ENCODE measurements at places on chromosomes 1 and 21.
A peak's percentile ranks its signal among the peaks of the same experiment; 100 is the strongest.

DNA sequence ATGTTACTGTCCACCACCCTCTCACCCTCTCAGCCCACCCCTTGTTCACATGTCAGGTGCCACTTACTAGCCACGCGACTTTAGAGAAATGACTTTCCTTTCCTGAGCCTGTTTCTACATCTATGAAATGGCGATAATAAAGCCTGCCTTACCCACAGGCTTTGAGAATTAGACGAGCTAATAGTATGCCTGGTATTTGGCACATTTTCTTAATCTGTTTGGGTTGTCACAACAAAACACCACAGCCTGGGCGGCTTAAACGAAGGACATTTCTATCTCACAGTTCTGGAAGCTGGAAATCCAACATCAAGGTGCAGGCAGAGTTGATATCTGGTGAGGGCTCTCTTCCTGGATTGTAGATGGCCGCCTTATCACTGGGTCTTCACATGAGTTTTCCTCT, 273.9 kb upstream of the FMN2 start:
- DNase-seq: peak; percentile 68

DNA sequence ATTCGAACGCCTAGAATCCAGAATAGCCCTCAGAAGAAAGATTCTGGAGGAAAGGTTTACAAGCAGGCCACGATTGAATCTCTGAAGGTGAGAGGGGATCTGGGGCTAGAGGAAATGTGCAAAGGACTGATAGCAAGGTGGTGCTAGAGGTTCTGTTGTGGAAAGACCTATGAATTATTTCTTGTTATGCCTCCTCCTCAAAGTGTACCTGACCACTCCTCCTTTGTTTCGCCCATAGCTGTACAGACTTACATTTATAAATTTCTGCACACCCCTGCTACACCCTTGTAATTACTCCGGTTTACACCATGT, 986 bp downstream of the TCEANC2 start:
- DNase-seq: no peak

DNA sequence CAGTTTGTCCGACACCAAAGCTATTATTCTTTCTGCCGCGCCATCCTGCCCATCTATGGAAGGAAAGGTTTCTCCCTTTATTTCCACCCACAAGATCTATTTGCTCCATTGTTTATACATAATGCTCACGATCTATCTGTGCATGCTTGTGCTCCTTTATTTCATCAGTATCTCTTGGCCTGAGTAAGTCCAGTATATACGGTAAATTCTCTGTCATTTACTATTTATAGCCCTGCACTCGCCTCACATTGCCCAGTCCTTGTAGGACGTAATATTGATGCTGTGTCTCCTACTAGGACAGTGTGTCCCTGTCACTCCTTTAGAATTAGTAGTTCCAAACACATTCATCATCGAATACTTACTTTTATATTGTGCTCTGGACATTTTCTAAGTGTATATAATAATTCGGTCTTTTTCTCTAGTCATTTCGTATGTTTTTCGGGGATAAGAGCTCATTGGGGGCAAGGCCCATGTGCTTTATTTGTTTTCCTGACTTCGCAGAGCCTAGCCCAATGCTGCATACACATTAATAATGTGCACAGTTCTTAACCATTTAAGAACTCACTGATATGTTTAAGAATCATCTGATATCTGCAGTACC, 3.1 kb upstream of the NID1 start:
- no peak for DNase-seq

DNA sequence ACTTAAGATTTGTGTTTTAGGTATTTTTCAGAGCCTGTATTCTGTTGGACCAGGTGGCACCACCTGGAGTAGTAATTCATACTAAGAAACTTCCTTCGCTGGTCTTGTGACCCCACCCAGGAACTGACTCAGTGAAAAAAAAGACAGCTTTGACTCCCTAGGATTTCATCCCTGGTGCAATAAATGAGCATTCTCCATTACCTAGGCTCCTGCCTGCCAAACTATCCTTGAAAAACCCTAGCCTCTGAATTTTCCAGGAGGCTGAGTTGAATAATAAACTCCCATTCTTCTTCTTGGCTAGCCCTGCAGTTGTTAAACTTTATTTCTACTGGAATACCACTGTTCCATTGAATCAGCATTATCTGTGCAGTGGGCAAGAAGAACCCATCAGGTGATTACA, 10.6 kb upstream of the RGS18 start:
- no peak for DNase-seq

DNA sequence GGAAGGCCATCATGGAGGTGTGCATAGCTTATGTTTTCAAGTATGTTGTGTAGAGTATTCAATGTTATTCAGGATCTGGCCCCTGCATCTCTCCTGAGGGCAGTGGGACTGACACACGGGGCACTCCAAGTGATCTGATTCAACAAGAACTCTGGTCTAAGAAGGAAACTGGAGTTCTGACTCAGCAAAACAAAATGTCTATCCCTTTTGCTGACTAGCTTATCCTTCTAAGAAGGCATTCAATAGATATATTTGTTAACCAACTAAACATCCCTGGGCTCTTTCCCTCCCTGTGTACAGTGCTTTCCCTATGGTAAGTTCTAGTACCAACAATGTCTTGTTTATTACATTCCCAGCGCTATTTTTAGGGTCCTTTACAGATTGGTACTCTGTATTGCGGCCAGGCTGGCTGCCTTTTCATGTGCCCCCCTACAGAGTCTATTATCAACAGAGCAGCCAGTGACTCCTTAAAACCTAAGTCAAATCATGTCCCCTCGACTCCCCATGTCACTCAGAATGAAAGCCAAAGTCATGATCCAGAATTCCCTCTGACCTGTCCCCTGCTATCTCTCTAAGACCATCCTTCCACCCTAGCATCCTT, 304.9 kb downstream of the KCNH1 start:
- DNase-seq: peak; percentile 2

GRCh38 chr1:61519631-61520030, 205.3 kb downstream of the TM2D1 start:
- DNase-seq: no peak

DNA sequence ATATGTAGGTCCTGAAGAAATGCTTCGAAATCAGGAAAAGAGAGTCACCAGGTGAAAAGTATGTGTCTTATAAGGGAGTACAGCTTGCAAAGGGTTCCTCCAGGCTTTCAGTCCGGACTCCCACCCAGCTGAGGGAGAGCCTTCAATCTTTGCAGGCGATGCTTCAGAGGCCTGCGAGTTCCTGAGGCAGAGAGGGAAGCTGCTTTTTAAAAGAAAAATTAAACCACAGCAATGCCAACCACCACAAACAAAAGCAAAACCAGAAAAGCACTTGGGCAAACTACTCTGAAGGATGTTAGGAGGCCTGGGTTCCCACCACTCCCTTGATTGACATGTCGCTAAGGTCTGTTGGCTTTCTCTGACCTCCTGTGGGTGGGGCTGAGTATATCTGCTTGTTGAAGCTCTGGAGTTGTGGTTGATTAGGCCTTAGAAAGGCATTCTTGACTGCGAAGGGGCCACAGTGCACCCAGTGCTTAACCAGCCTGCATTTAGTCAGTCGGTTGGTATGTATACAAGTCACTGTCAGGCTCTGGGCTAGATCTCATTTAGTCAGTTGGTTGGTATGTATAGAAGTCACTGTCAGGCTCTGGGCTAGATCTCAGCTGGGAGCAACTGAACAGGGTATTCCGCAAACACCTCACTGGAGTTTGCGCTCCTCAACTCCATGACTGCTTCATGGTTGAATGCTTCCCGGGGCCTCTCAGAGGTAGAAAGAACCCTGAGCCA, 1.2 kb downstream of the NIPAL3 start:
- DNase-seq: peak; percentile 68

DNA sequence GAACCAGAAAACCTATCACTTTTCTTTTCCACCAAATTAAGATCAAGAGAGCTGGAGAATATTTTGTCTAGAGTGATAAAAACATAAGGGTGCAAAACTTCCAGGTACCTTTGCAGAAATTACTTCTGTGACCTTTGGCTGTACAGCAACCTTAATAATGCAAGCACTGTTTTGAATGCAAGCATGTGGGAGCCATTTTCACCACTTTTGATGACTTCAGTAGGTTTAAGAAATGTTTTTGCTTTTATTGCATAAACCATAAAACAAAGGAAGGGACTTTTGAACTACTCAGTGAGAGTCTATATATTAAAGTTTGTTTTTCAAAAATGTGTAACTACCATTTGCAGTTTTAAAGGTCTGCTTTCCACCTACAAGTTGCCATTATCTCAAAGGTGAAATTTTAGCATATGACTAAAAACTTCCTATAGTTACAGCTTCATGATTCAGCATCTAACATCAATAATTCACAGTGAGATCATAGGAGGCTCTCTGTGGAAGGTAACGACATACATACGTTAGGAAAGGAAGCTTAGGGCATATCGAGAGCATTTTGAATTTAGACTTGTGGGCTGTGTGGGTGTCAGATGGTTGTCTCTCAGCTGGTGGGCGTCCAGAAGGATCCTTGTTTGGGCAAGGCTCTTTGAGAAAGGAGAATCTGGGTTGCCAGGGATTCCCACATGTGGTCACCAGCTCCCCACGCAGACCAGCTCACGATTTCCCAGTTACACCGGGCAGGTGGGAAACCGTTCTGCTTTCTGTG, 1.1 kb upstream of the GADD45A start:
- no peak for DNase-seq

GRCh38 chr1:110928904-110929303, 34.8 kb downstream of the LRIF1 start:
- DNase-seq: no peak

- DNase-seq: no peak
Observed at GRCh38 chr21:38123626-38124025, 133.2 kb upstream of the KCNJ15 start.

GRCh38 chr1:156746406-156746727, 5.1 kb downstream of the HDGF start:
- DNase-seq: no peak

DNA sequence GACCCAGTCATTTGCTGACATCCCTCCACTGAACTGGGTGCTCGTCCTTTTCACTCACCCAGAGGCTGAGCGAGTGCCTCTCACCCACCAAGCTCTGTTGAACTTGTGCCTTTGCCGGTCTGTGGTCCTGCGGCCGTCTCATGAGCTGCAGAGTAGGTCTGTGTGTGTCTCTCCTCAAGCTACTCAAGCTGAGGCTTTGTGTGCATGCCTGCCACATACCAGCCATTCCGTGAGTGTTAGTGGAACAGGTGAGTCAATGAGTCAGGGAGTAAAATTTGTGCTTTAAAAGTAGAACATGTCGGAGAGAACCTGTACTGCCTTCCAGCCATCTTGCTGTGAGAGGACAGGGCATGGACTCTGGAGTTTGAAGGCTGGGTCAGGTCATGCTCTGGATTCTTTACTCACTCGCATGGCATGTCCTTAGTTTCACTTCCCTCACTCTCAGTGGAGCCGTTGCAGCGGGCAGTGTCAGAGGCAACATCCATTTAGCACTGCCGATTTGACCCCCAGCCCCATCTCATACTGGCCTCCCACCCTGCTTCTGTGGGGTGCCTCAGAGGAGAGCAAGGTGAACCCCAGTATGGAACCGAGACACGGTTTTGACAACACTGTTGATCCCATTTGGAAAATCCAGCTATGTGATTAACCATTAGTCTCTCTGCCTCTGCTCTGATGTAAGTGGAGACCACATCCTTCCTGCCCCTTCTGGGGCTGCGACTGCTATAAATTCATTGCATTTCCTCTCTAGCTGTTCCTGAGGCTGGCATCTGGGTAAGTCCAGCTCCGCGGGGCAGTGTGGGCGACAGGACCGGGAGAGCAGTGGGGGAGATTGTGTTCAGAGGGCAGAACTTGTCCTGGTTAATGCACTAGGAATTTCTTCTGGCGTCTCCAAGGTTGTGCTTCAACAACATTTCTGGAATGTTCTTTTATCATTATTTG, at the start of gene NLRP3:
Gene NLRP3, plus strand, starts transcription at position 751 of the 939 bp plus-strand sequence. CDS start 2,628 bp downstream, outside the sequence.
- DNase-seq: no peak

DNA sequence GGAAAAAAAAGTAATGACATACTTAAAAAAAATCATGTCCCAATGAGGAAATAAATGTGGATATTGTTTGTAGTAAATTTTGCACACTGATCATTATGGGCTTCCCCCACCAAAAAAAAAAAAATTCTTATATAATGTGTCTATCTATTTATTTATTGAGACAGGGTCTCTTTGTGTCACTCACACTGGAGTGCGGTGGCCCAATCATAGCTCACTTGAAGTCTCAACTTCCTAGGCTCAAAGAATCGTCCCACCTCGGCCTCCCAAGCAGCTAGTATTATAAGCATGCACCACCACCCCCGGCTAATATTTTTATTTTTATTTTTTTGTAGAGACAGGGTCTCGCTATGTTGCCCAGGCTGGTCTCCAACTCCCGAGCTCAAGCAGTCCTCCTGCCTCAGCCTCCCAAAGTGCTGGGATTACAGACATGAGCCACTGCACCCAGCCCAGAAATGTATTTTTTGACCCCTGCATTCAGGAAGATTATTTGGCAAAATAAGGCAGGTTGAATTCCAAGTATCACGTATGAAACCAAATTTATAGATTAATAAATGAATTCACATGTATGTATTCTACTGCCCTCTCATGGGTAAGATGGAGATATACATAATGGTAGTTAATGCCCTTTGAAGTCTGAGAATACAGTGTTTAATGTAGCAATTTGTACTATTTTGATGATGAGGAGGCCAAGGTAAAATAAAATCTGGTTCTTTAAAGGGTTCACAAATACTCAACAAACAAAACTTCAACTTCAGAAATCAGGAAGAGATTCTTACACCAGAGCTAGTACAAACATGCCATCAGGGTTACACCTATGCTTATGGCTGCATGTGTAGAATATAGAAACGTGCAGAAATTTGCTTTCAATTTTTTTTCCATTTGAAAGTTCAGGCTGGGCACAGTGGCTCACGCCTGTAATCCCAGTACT, 1.4 kb upstream of the DENND2C start:
- no peak for DNase-seq

DNA sequence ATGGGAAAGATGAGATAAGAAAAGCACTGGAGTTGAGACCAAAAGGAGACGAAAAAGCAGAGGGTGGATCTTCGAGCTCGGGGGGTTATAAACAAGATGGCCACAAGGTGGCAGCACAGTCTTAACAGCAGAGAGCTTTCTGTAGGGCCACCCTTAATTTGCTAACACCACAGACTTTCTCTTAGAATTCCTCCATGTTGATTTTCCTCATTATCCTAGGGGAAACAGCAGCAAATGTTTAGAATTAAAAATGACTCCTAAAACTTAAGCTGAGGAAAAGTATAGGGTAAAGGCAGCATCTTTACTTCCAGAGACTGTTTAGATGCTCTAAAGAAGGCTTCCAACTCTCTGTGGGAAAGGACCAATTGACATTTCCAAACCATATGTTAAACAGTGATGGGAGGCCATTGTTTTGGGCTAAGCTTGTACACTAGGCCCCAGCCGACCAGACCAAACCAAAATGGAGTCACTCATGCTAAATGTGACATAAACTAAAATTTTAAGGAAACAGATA, 2.5 kb upstream of the APOBEC4 start:
- peak; percentile 39 for DNase-seq

GRCh38 chr1:94920061-94920460, 6.8 kb downstream of the CNN3 start:
- no peak for DNase-seq

GRCh38 chr1:106224426-106224825, 832.0 kb upstream of the PRMT6 start:
- no peak for DNase-seq

Data from retinal pigment epithelial cell (primary cell).